HCT116 (cell line): ENCODE measurements at places on chromosomes 12 and 14.

DNA sequence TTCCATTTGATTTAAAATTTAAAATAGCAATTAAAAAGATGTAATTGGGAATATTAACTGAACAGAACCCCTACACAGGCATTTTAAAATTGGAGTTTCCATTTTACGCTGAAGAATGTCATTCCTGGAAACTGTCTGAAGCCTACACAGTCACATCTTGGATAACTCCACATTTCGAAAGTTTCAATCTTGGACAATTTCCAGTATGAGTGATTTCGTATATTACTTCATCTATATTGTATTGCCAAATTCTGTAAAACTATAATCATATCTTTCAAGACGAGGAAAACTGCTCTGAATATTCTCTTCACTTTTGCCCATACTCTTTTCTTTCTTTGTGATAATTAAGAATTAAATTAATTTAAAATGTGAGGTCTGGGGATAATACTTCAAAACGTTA lies 194.2 kb upstream of the ABCD2 start:
- H3K27ac ChIP-seq: no peak overlapping the region
- no peaks in the 10 kb centered on the region for H3K27me3 ChIP-seq
- DNase-seq: no peak
- H3K36me3 ChIP-seq: no peaks in the 10 kb centered on the region

DNA sequence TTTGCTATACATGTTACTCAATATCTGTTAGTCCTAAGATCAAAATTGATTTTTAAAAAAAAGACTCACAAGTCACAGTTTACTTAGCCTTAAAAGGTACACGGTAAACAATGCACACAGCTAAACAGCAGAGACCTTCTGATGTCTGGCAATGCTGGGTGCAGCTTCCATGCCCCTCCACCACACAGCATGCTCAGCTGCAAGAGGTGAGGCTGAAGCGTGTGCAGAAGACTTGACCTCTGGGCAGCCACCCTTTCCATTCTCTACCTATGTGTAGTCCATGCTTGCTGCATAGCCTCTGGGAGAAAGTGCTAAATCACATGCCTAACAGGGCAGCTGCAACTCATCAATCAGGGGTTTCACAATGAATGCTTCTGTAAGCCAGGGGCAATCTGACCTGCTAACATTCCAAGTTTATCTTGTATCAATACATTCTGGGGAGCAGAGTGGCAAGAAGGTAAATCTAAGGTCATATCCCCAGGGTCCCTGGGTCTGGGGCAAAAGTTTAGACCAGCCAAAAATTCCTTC lies 44.5 kb upstream of the AMN1 start:
- no peaks in the 10 kb centered on the region for H3K36me3 ChIP-seq

- H3K27ac ChIP-seq: no peak overlapping the region
- DNase-seq: no peak
- H3K27me3 ChIP-seq: no peaks in the 10 kb centered on the region
- no peaks in the 10 kb centered on the region for H3K4me1 ChIP-seq
Observed at GRCh38 chr12:96136725-96137378, 57.3 kb upstream of the ELK3 start.

- H3K27ac ChIP-seq: no peak overlapping the region
- H3K36me3 ChIP-seq: no peaks in the 10 kb centered on the region
- H3K4me1 ChIP-seq: no peaks in the 10 kb centered on the region
- H3K27me3 ChIP-seq: no peaks in the 10 kb centered on the region
- no peak overlapping the region for H3K4me3 ChIP-seq
- DNase-seq: no peak
Observed at GRCh38 chr12:30025317-30025716, 241.6 kb upstream of the TMTC1 start.

DNA sequence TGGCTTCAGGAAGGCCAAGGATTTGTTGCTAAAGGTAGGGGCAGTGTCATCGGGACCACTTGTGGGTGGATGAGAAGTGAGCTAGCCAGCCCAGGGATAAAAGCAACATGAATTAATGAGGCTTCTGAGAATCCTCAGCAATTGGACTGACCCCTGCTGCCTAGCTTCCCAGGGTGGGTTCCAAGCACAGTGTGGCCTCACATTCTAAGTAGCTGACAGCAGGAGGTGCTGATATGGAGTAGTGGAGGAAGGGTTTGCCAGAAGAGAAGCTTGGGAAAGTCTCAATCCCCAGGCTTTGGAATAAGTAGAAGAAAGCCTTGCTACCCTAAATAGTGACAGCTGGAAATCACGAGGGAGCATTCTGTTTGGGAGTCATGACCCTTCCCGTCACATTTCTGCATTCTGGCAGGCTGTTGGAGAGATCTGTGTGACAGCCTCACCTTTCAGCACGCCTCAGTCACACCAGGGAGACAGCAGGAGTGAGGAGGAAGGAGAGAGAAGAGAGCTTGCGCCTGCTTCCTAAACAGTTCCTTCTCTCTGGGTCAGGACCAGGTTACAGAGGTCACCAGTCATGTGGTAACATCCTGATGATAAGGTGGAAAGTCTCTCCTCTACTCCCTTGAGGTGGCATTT lies 31.2 kb downstream of the DACT1 start:
- DNase-seq: no peak
- H3K27me3 ChIP-seq: no peaks in the 10 kb centered on the region
- H3K36me3 ChIP-seq: no peaks in the 10 kb centered on the region
- H3K27ac ChIP-seq: no peak overlapping the region
- H3K4me1 ChIP-seq: no peaks in the 10 kb centered on the region

DNA sequence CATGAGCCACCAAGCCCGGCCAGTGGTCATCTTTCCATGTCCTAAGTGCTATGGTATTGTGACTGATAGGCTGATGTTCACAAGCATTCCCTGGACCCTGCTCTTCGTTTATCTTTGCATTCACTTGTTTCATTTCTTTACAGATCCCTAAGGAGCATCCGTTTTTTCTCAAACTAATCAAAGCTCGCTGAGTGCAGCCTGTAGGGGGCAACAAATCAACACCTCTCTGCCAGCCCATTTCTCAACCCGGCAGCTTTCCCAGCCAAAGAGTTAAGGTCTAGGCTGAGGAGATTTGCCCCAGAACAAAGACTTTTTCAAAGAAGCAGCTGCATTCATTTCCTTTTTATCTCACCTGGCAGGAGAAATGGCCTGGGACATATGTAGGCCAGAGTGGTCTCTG lies 12.1 kb downstream of the SIRT4 start:
- peaks cover 15% of the 10 kb centered on the region; the same call in 1 of the 2 replicates for H3K4me1 ChIP-seq
- H3K27me3 ChIP-seq: no peaks in the 10 kb centered on the region
- DNase-seq: no peak
- H3K36me3 ChIP-seq: no peaks in the 10 kb centered on the region
- no peak overlapping the region for H3K27ac ChIP-seq

DNA sequence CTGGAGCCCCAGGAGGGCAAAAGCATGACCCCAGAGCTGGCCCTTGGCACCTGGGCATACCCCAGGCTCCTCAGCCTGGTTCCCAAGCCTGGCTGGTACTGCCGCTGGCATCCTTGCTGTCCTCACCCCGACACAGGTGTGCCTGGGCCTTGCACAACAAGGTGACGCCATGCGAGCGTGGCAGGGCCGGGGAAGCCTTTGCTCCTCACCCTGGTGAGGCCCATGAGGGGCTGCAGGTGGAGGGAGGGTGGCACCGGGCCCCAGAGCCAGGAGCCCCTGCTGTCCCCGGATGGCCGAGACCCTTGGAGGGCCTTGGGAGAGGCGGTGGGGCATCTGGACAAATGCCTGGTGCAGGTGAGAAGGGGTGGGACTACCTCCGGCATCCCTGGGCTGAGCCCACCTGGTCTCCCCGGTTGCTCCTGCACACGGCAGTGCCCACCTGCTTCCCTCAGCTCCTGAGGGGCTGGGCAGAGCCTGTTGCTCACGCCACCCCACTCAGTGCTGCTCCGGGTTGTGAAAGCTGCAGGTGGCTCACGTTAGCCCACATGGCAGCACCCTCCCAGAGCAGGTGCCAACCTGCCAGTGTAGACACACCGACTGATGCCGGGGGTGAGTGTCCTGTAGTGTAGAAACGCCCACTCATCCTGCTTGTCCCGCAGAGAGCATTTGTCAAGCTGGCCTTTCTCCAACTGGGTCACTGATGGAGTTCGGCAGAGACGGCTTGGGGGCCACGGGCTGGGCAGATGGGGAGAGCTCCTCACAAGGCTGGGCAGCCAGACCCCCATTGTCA lies 24.6 kb upstream of the KIF26A start:
- peaks cover 58% of the 10 kb centered on the region for H3K4me1 ChIP-seq
- DNase-seq: no peak
- H3K36me3 ChIP-seq: no peaks in the 10 kb centered on the region
- no peak overlapping the region for H3K4me3 ChIP-seq

GRCh38 chr12:104411826-104412641 lies 44.7 kb upstream of the CHST11 start:
- no peaks in the 10 kb centered on the region for H3K27me3 ChIP-seq
- no peaks in the 10 kb centered on the region for H3K36me3 ChIP-seq
- H3K4me1 ChIP-seq: peaks cover 90% of the 10 kb centered on the region
- no peak overlapping the region for H3K27ac ChIP-seq
- no peak overlapping the region for H3K4me3 ChIP-seq
- DNase-seq: no peak

DNA sequence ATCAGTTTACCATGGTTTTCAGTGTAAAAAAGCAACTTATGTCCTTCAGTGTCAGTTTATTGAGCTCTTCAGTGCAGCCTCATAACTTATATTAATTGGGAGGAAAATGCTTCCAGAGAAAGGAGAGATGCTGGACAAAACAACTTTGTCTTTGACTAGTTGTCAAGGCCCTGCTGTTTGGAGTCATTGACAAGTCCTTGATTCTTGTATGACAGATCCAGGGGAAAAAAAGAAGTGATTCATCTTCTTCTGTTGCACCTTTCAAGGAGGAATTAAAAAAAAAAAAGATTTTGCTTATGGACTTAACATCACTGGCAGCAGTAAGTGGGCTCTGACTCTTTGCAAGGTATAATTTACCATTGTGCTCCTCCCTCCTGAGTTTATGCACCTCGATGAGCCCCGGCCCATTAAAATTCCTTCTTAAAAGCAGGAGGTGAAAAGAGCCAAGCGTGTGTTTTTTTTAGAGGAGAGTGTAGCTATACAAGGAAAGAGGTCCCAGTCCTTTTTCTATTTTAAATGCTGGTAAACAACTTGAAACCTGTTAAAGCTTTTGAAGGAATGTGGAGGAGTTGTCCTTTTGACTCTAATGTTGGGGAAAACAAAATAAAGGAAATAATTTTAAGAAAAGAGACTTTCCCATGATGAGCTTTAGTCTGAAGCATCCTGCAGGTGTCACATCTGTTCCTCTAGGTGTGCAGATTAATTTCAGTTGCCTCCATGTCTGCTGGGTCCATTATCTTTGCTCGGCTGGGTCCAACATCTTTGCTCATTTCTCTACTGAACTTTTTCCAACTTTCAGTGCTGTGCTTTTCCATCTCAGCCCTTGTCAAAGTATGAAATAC lies 431.6 kb downstream of the RAD51B start:
- peak overlapping the region; percentile 100 for H3K27ac ChIP-seq
- H3K4me1 ChIP-seq: peaks cover 93% of the 10 kb centered on the region

- H3K27ac ChIP-seq: no peak overlapping the region; the same call in 1 of the 2 replicates
- no peak overlapping the region for H3K4me3 ChIP-seq
- no peak for DNase-seq
- H3K27me3 ChIP-seq: no peaks in the 10 kb centered on the region
- H3K4me1 ChIP-seq: peaks cover 5% of the 10 kb centered on the region
Observed at GRCh38 chr14:68027276-68027675, 207.7 kb downstream of the RAD51B start.

DNA sequence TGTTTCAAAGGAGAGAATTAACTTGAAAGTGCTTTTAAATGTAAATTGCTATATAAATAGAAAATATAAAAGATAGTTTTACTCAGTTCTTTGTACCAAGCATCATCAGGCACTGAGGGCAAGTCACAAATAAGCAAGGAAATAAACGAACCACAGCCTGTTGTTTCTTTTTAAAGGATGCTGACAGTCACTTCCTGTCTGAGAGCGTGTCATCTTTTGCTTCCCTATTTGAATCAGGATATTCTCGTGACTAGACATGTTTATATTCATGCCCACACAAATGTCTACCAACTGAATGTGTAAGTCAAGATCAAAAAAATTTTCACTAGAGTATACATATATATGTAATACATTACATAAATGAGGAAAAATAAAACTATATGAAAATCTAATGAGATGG lies 31.4 kb upstream of the SLC2A13 start:
- no peaks in the 10 kb centered on the region for H3K36me3 ChIP-seq
- no peaks in the 10 kb centered on the region for H3K27me3 ChIP-seq
- no peaks in the 10 kb centered on the region for H3K4me1 ChIP-seq

DNA sequence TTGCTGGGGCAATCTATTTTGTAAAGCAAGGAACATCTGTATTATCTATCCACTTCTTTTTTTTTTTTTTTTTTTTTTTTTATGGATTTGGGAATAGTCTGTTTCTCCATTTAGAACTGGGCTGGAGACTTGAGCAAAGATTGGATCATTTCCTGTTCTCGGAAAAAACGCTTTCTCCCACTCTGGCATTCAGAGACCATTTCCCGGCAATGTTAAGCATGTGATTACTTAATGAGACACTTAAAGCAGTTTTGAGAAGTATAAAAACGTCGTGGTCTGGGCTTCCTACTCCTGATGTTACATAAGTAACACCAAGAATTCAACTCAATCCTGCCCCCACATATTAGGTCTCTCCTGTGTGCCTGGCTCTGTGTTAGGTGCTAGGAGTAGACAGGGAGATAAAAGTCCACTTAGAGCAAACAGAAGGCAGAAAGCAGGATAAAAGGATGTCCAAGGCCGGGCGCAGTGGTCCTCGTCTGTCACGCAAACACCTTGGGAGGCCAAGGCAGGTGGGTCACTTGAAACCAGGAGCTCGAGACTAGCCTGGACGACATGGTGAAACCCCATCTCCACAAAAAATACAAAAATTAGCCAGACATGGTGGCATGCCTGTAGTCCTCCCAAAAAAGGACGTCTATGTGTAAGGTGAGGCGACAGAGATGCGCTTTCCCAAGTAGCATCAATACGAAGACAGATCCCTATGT lies 152.1 kb upstream of the GSC start:
- H3K36me3 ChIP-seq: no peaks in the 10 kb centered on the region
- 0 out of 2 replicates have a peak, but pooled peaks cover 2% of the 10 kb centered on the region for H3K4me1 ChIP-seq
- DNase-seq: no peak
- H3K27me3 ChIP-seq: peaks cover 3% of the 10 kb centered on the region; the same call in 1 of the 2 replicates

DNA sequence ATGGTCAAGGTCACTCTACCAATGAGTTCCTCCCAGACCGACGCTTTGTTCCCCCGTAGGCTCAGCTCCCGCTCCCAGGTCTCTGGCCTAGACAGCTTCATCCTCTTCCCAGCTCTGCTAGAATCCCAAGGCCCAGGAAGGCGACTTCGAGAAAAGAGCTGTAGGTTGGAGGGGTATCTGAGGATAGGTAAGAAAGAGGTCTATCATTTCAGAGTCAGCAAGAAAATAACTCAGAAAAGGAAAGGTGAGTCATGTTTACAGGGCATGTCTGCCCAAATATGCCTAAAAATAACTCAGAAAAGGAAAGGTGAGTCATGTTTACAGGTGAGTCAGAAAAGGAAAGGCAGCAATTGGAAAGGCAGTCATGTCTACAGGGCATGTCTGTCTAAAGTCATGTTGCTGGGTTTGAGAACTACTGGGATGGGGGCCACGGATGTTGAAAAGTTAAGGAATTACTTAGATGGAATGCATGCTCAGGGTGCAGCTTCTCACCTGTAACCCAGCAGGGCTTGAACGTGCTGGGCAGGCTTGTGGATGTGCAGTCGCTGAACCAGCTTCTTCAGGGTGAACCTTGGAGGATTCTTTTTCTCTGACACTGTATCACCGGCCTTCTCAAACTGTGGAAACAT lies 12.2 kb downstream of the TEP1 start:
- peaks cover 36% of the 10 kb centered on the region for H3K4me1 ChIP-seq
- no peaks in the 10 kb centered on the region for H3K27me3 ChIP-seq
- peak; percentile 74 for DNase-seq
- peaks cover 18% of the 10 kb centered on the region for H3K36me3 ChIP-seq
- peak overlapping the region; percentile 48 for H3K4me3 ChIP-seq
- peak overlapping the region; percentile 92 for H3K27ac ChIP-seq
